ENCODE measurements at places on chromosomes 11 and 22. TPM values are rescaled to one million over a fixed set of nuclear protein-coding genes. Genes with fewer than 3 reads are reported as not detected.
A peak's percentile ranks its signal among the peaks of the same experiment; 100 is the strongest.

DNA sequence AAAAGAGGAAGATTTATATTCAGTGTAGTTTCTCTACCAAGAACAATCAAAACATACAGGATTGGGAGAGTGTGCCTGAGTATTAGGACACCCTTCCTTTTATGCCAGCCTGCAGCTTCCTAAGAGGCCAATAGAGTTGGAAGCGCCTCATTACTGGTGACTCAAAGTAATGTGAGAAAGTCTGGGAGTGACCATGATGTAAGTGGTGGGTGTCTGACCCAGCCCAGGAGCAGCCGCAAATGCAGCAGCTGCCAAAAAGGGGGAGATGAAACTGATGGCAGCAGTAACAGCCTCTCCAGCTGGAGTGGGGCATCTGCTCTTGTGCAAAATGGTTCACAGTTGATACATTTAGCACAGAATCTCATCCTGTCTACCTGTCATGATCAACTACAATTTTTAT, 62.0 kb downstream of the ZNF280B start:
- peak; percentile 73 for DNase-seq

Gene GRIK4
- total RNA-seq, result 0.13 TPM

- DNase-seq, result no peak
Observed at GRCh38 chr22:45840483-45840882, 136.5 kb downstream of the WNT7B start.

Gene BATF2
- total RNA-seq, result 0.19 TPM

- no peak for DNase-seq
Observed at GRCh38 chr22:44347549-44347948, 34.8 kb upstream of the SHISAL1 start.

Gene RNF214
- 12.6 TPM for total RNA-seq

Gene FIBIN
- total RNA-seq, result 0.98 TPM

GRCh38 chr22:44724859-44725258, 22.9 kb downstream of the PRR5 start:
- DNase-seq, result no peak

Data from LHCN-M2 (cell line).